ENCODE measurements at places on chromosomes 13 and 19. TPM values are rescaled to one million over a fixed set of nuclear protein-coding genes. Genes with fewer than 3 reads are reported as not detected.

The ALOX5AP gene
- 1.1 TPM for total RNA-seq

DNA sequence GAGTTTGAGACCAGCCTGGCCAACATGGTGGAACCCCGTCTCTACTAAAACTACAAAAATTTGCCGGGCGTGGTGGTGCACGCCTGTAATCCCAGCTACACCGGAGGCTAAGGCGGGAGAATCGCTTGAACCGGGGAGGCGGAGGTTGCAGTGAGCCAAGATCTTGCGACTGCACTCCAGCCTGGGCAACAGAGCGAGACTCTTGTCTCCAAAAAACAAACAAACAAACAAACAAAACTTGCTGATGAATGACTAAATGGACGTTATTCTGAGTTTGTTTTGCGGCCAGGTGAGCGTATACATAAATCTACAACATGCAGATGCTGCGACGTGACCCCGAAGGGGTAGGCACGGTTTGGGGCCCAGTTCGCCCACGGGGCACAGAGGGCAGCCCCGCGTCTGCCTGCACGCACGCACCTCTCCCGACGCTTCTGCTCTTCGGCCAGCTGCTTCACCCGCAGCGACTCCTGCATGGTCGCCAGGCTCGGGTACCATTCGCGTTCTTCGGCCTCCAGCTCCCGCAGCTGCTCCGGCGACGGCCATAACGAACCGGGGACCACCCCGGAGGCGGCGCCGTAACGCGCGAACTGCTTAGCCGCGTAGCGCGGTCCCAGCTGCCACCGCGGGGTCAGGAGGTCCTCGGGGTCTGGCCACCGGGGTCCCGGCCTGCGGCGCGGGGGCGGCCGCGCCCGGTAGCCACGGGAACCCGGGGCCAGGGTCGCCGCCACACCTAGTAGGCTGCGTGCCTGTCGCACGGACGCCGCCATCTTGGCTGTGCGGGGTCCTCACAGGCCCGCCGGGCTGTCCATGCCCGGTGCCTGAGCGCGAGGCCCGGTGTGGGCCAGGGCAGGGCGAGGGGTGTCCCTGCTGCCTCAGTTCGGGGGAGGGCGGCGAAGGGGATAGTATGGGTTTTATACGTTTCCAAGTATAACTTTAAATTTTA lies at the start of gene GADD45GIP1:
GADD45GIP1 (minus strand) TSS at position 778 of the 943 bp plus-strand sequence; CDS start at position 767, 11 bp downstream.
- peaks cover 52% of the 10 kb centered on the region for H3K4me1 ChIP-seq
- H3K27me3 ChIP-seq, result no peaks in the 10 kb centered on the region
- peak within 1 kb of the TSS; percentile 90 for H3K27ac ChIP-seq

GRCh38 chr19:12730064-12730463 lies 4.4 kb downstream of the TRIR start:
- peaks cover 16% of the 10 kb centered on the region for H3K36me3 ChIP-seq
- no peaks in the 10 kb centered on the region for H3K27me3 ChIP-seq
- no peak overlapping the region for H3K27ac ChIP-seq

The AMER2 gene
- total RNA-seq, result not detected

DNA sequence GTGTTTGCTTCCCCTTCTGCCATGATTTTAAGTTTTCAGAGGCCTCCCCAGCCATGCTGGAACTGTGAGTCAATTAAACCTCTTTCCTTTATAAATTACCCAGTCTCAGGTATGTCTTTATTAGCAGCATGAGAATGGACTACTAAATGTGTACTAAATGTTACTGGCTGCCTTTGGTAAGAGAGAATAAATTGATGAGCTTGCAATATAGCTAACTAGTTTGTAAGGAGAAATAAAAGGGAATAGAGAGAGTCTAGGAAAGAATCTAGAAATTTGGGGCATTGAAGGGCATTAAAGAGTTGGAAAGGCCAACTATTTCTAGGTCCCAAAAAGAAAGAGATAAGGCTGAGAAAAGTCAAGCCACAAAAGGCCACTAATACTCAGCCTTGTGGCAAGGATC lies 5.5 kb upstream of the SOHLH2 start:
- peaks cover 7% of the 10 kb centered on the region for H3K36me3 ChIP-seq
- H3K4me1 ChIP-seq, result no peaks in the 10 kb centered on the region
- H3K4me3 ChIP-seq, result no peak overlapping the region
- no peak overlapping the region for H3K27ac ChIP-seq

DNA sequence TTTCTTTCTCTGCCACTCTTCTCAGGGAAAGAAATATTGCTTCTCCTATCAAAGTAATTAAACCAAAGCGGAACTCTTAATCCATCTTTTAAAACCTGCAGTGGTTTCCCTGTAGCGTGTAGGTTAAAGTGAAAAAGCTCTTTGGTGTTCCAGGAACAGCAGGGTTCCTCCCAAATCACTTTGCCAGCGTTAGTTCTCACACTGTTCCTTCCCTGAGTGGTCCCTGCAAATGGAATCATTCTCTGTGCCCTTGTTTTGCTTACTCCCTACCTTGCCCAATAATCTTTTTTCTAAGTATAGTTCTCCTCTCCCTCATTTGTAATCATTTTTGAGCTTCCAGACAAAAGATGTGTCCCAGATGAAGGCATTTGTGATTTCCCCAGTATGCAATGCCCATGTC lies 207.5 kb downstream of the HS6ST3 start:
- peaks cover 11% of the 10 kb centered on the region for H3K27me3 ChIP-seq
- H3K4me3 ChIP-seq, result no peak overlapping the region
- no peaks in the 10 kb centered on the region for H3K36me3 ChIP-seq
- H3K27ac ChIP-seq, result no peak overlapping the region

The ERICH6B gene
- total RNA-seq, result not detected

DNA sequence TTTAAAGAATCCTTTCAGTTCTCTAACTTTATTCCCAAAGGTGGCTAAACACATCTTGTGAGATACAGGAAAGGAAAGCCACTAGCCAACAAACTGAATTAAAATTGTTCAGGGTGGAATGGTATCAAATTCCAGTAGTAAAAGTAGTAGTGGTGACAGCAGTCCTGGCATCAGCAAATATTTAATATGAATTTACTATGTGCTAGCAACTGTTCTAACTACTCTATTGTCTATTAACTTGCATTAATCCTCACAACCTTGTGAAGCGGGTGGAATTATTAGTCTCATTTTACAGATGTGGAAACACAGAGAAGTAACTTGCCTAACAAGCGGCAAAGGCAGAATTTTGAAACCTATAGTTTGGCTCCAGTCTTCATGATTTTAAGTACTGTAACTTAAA lies 130.1 kb downstream of the KLF12 start:
- H3K4me3 ChIP-seq, result no peak overlapping the region
- peaks cover 17% of the 10 kb centered on the region for H3K4me1 ChIP-seq
- no peak overlapping the region for H3K27ac ChIP-seq
- no peaks in the 10 kb centered on the region for H3K27me3 ChIP-seq

GRCh38 chr19:2446381-2446780 lies 10.4 kb downstream of the LMNB2 start:
- H3K4me1 ChIP-seq, result peaks cover 3% of the 10 kb centered on the region
- H3K27me3 ChIP-seq, result no peaks in the 10 kb centered on the region
- H3K36me3 ChIP-seq, result peaks cover 2% of the 10 kb centered on the region
- DNase-seq, result no peak
- no peak overlapping the region for H3K27ac ChIP-seq

DNA sequence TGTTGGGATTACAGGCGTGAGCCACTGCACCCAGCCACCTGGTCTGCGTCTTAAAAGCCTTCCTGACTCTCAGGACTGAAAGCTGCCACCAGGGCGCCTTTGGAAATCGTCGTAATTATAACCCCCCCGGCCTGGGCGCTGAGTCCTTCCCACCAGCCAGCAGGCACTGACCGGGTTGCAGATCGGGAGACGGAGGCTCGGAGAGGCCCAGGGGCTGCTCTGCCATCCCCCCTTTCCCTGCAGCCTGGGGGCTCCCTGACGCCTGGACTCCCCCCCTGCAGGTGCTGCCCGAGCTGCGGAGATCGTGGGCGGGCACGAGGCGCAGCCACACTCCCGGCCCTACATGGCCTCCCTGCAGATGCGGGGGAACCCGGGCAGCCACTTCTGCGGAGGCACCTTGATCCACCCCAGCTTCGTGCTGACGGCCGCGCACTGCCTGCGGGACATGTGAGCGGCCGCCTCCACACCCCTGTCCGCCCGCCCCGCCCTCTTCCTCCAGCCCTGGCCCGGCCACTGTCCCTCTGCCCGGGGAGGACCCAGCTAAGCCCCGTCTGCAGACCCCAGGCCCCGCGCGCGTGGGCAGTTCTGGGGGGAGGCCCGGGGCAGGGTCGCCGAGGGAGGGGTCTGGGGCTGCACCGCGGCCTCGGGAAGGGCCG lies 2.5 kb downstream of the PRTN3 start:
- H3K27ac ChIP-seq, result no peak overlapping the region
- peak overlapping the region; percentile 9 for H3K4me3 ChIP-seq
- no peak for DNase-seq
- peaks cover 7% of the 10 kb centered on the region for H3K4me1 ChIP-seq
- H3K36me3 ChIP-seq, result peaks cover 1% of the 10 kb centered on the region

The TNFSF9 gene
- 6.9 TPM for total RNA-seq

DNA sequence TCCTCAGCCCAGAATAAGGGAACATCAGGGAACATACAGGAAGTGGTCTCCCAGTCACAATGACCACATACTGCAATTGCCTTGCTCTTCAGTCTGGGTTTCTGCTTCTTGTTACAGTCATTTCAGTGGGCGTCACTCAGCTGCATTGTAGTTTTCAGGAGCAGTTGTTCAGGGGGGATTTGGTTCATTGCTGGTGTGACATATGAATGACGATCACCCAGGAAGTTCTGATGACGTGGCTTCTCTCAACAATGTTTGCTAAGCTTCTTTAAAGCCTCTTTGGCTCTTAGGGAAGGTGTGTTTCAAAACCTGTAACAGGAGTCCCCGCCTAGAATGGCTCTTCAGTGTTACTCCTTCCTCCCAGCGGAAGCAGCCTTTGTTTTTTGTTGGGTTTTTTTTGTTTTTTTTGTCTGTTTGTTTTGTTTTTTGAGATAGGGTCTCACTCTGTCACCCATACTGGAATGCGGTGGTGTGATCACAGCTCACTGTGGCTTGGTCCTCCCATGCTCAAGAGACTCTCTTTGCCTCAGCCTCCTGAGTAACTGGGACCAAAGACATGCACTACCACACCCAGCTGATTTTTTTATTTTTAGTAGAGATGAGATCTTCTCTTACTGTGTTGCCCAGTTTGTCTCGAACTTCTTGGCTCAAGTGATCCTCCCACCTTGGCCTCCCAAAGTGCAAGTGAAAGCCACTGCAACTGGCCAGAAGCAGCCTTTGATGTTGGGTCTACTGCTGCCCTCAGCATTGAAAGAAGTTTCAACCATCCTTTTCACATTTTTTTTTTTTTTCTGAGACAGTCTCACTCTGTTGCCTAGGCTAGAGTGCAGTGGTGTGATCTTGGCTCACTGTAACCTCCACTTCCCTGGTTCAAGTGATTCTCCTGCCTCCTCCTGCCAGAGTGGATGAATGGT lies 1.4 kb upstream of the SCEL start:
- DNase-seq, result no peak
- no peak overlapping the region for H3K27ac ChIP-seq
- no peaks in the 10 kb centered on the region for H3K4me1 ChIP-seq
- H3K36me3 ChIP-seq, result no peaks in the 10 kb centered on the region
- H3K27me3 ChIP-seq, result peaks cover 16% of the 10 kb centered on the region
- no peak overlapping the region for H3K4me3 ChIP-seq

DNA sequence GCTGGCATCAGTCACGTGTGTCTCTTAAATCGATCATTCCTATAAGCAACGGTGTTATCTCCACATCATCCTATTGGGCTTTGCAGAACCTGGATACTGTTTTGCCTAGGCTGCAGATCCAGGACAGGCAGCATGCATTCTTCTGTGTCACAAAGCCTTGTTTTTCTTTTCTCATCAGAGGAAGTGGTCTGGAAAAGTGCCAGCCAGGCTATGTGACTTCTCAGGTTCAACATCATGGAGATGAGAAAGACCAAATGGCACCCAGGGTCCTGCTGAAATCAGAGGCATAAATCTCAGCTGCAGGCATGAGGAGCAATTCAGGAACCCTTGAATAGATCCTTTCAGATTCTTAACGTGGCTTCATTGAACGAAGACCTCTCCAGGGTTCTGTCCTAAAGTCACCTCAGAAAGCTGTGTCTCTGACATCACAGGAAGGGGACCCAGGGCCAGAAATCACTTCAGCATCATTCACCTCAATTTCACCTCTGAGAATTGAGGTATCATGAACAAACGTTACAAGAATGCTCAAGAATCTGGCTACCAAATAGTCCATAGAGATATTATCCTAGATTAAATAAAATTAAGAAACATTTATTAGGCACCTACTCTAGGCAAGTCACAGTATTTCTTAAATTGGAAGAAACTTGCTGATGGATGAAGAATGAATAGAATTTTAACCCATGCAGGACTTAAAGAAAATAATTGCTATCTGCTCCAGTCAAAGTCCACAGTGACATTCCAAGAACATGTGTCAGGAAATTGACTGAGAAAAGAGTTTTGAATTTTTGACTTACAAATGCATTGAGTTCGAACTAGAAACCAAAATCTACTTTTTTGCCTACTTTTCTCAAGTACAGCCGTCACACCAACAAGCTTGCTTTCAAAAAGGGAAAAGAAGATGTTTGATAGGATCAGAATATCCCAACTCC lies 124.1 kb downstream of the COG6 start:
- peaks cover 40% of the 10 kb centered on the region for H3K4me1 ChIP-seq
- DNase-seq, result no peak
- no peaks in the 10 kb centered on the region for H3K27me3 ChIP-seq
- peak overlapping the region; percentile 8 for H3K27ac ChIP-seq

GRCh38 chr19:11699931-11700794 lies 38.6 kb downstream of the ZNF823 start:
- no peaks in the 10 kb centered on the region for H3K36me3 ChIP-seq
- H3K27ac ChIP-seq, result no peak overlapping the region
- peaks cover 1% of the 10 kb centered on the region for H3K4me1 ChIP-seq
